Uterine smooth muscle cell (primary cell): ENCODE measurements at places on chromosomes 3 and 15. TPM values are rescaled to one million over a fixed set of nuclear protein-coding genes. Genes with fewer than 3 reads are reported as not detected.

BFSP2 gene
- not detected in 2 replicates for total RNA-seq

SLC22A13 gene
- total RNA-seq, result 0.22 and 0.25 TPM in 2 replicates

DRD3 gene
- total RNA-seq, result not detected in 2 replicates

CEP19 gene
- 3.2 and 4.4 TPM in 2 replicates for total RNA-seq

DPPA2 gene
- total RNA-seq, result not detected in 2 replicates

OGG1 gene
- 15.9 and 19.8 TPM in 2 replicates for total RNA-seq

ATP1B3 gene
- total RNA-seq, result 52.6 and 86.4 TPM in 2 replicates
